NCI-H510A (cell line): ENCODE measurements at places on chromosomes 16 and 17.

GRCh38 chr17:41825175-41825845 lies 10.7 kb downstream of the NT5C3B start:
- DNase-seq, result no peak

GRCh38 chr17:5592382-5592781 lies 8.1 kb upstream of the NLRP1 start:
- DNase-seq, result no peak

- DNase-seq, result no peak
Measured at GRCh38 chr16:7408700-7409365, 76.2 kb downstream of the RBFOX1 start.

GRCh38 chr17:82507631-82508175 lies 11.8 kb upstream of the FOXK2 start:
- DNase-seq, result no peak

- DNase-seq, result no peak
Measured at GRCh38 chr16:78443542-78444364, 344.3 kb downstream of the WWOX start.

GRCh38 chr16:5041600-5042133 lies 7.9 kb upstream of the NAGPA start:
- no peak for DNase-seq

GRCh38 chr17:51275381-51275780 lies 15.0 kb downstream of the UTP18 start:
- DNase-seq, result no peak

DNA sequence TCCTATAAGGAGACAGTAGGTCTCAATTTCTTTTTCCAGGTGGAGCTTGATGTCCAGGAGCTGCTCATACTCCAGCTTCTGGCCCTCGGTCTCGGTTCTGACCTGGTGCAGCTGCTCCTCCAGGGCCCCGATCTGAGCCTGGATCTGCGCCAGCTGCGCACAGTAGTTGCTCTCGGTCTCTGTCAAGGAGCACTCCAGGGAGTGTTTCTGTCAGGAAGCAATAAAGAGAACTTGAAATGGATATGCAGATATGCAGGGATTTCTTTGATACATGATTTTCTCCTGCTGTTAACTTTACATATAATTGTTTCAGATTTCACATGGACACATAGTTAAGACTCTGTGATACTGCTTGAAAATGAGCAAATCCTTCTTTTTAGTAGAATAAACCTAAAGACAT lies 4.7 kb downstream of the KRT25 start:
- no peak for DNase-seq

DNA sequence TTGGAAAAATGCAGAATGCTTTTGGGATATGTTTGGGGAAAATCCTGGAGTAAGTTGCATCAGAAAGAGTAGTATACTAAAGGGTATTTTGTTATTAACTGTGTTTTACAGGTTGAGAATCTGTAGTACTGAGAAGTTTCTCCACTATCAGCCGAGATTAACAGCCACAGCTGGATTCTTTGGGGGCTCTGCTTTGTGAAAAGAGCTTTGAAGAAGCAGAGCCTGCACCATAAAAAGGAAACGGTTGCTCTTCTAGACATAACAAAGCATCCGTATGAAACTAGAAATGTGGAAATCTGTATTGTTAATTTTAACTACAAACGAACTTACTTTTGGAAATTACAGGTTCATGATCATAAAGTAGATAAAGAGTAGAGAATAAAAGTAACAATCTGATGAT lies 5.3 kb downstream of the NLK start:
- no peak for DNase-seq

GRCh38 chr17:66523378-66524200 lies 221.2 kb downstream of the PRKCA start:
- DNase-seq, result no peak

DNA sequence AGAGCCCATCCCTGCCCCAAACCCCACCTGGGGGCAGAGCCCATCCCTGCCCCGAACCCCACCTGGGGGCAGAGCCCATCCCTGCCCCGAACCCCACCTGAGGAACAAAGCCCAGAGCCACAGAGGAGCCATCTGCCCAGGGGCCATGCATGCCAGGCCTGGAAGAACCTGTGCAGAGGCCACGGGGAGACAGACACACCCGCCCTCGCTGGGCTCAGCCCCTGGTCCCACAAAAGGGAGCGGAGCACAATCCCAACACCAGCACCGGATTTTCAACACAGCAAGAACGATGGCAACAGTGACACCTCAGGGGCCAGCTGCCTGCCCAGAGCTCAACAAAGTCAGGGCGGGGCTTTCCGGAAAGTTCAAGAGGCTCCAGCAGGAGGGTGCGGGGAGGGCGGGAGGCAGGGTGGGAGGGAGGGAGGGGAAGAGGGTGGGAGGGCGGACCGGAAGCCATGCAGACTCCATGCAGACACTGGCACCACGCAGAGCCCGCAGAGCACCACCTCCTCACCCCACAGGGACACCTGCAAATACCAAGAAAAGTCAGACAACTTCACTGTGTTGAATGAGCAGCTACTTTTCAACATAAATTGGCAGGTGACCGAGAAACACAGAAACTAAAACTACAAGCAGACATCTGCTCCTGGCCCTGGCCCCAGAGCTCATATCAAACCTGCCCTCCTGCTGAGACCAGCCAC lies 27.9 kb upstream of the C16orf95 start:
- DNase-seq, result peak; percentile 66

GRCh38 chr17:43662413-43663141 lies 855 bp upstream of the MEOX1 start:
- no peak for DNase-seq

DNA sequence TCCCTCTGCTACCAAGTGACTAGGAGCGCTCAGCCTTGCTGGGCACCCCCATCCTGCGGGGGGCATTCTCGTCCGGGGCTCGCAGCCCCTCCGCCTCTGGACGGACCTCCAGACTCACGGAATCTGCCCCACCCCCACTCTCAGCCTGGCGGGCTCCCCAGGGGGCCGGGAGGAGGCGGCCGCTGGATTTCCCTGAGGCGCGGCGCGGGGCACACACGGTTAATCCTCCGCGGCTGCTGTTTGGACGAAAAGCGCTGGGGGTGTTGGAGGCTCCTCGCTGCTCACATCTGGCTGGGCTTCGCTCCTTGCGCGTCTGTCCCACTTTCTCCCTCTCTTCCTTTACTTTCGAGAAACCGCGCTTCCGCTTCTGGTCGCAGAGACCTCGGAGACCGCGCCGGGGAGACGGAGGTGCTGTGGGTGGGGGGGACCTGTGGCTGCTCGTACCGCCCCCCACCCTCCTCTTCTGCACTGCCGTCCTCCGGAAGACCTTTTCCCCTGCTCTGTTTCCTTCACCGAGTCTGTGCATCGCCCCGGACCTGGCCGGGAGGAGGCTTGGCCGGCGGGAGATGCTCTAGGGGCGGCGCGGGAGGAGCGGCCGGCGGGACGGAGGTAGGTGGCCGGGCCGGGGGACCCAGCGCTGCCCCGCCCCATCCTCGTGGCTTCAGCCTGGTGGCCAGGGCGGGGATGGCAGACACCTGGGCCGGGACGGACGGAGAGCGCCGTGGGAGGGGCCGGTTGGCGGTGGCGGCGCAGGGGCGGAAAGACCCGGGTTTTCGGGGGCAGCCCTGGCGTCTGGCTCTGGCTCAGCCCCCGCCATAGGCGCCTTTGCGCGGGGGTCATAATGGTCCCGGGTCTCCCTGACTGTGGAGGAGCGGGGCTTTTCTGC lies at the start of gene C1QTNF1:
C1QTNF1 (plus strand) TSS at position 284 of the 886 bp plus-strand sequence. CDS start 19,800 bp downstream, outside the sequence.
- DNase-seq, result peak; percentile 56

DNA sequence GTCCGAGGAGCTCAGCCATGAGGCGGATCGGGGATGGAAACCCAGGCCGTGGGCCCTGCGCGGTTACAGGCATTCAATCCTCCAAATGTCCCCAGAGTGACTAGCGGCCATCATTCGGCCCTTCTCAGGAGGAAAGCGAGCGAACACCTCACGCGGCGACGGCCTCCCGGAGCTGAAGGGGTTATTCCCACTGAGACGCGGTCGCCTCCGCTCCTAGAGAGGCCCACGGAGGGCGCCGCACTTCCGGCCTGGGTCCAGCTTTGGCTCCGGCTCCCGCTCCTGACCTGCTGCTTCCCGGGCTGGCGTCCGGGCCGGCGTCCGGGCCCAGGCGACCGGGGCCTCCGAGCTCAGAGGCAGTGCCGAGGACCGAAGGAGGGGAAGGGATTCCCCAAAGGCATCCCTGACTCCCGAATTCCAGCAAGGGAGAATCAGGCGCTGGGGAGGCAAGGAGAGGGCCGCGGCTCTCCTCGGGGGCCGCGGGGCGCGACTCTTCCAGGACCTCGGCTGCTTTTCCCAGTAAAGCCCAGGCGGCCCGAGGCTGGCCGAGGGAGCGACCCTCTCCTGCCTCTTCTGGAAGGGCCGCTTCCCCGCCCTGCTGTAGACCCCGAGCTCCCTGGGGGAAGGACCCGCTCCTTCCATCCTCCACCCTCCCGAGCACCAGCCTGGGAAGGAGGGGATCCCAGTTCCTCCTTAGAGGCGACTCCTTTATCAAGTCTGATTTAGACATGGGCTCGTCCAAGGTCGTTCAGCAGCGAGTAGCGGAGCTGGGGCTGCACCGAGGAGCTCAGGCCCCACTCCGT lies 18.6 kb upstream of the ZNF629 start:
- peak; percentile 90 for DNase-seq

DNA sequence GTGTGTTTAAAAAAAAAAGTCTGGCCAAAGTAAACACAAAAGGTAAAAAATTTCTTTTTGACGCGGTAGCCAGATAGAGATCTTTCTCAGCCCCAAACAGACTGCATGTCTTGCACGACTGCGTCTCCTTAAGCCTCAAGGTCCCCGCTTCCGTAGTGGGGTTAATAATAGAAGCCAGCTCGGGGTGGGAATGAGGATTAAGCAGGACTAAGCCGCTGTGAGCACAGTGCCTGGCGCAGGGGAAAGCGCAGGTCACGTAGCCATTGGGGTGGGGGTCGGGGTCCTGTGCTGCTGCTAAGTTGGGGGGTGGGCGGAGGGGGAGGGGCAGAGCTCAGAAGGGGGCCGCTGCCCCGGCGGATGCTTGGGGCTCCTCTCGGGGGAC lies 521 bp downstream of the GGA2 start:
- DNase-seq, result peak; percentile 18

DNA sequence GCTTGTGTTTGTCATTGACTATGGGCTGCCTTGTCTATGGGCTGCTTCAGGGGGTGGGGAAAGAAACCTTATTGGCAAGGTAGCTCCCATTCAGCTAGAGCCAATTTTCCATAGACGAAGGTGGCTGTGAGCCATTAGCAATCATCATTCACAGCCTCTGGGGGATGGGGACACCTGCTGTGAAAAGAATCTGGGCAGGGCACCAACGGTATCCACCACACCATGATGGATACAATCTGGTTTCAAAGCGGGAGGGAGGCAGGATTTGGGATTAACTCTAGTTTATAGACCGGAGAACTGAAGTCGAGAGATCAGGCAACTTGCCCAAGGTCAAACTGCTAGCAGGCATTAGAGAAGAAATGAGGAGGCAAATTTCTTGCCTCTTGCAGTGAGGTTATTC lies 182.3 kb downstream of the SHISA9 start:
- no peak for DNase-seq

DNA sequence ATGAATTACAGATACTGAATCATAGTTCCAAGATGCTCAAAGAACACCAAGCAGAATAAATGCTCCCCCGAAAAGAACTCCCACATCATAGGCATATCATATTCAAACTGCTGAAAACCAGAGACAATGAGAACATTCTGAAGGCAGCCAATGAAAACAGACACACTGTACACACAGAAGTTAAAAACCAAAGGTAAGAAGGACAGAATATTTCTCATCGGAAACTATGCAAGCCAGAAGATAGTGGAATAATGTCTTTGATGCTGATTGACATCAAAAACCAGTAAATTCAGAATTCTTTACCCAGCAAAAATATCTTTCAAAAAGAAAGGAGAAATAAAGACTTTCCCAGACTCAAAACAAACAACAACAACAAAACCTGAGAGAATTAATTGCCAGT lies 73.8 kb upstream of the IRX5 start:
- no peak for DNase-seq

DNA sequence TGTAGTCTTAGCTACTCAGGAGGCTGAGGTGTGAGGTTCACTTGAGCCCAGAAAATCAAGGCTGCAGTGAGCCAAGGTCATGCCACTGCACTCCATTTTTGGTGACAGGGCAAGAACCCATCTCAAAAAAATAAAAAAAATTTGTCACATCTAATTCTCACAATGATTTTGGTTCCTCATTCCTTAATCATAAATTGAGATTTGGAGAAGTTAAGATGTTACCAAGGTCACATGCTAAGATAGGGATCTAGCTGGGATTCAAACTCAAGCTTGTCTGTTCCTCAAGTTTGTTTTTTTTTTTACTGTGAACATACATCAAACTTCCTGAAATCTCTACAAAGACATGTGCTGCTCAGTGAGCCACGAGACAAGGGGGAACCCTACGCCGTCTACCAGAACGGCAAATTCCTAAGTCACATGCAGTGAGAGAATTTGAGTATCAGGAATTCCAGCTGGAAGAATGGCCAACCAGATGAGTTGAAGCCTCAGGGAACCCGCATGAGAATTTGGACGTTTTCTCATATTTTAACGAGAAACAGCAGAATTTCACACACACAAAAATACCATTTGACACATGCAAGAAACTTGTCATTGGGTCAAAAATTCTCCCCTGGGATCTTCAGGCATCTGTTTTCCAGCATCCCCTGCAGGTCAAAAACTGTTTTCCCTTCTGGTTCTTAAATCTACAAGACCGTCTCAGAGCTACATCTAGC lies 414.1 kb upstream of the GOT2 start:
- DNase-seq, result no peak

GRCh38 chr16:86432691-86433090 lies 77.6 kb upstream of the FOXF1 start:
- DNase-seq, result no peak

DNA sequence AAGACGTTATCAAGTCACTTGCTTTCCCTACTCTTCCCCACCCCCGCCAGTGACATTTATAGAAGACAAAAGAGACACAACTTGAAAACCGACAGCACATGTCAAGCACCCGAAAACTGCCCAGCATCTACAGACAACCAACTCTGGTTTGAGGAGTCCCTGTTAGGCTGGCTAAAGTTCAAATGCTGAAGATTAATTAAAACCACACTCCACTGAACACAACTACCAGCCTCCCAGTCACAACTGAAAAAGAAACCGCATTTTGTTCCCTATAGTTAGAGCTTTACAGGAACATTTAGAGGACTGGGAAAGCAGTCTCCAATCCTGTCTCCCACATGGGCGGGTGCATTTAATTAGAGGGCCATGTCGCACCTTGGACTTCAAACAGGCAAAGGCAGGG lies 73.0 kb upstream of the COX10 start:
- no peak for DNase-seq

- no peak for DNase-seq
Measured at GRCh38 chr16:27729516-27730304, 179.8 kb downstream of the KATNIP start.

DNA sequence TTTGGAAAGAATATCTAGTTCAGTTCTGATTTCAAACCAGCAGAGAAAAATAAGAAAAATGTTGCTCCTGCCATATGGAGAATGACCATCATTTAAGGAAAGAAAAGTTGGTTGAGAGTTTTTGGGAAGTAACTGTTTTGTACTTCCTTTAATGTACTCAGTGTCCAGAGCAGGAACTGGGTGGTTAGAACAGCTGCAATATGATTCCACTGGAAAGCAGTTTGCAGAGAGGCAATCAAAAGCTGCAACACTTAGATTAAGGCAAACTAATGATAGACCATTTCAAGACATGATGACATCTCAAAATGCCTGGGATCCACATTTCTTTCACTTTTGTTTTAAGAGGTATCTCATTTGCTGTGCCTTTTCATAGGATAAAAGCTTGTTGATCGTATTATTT lies 313.3 kb upstream of the HSBP1 start:
- DNase-seq, result no peak
